Left ventricle myocardium inferior (tissue), 1 donor: ENCODE measurements at places on chromosomes 11 and 22. TPM values are rescaled to one million over a fixed set of nuclear protein-coding genes. Genes with fewer than 3 reads are reported as not detected.

RIBC2 gene
- total RNA-seq, result not detected

TNNI2 gene
- total RNA-seq, result not detected

LUZP2 gene
- total RNA-seq, result not detected

DNA sequence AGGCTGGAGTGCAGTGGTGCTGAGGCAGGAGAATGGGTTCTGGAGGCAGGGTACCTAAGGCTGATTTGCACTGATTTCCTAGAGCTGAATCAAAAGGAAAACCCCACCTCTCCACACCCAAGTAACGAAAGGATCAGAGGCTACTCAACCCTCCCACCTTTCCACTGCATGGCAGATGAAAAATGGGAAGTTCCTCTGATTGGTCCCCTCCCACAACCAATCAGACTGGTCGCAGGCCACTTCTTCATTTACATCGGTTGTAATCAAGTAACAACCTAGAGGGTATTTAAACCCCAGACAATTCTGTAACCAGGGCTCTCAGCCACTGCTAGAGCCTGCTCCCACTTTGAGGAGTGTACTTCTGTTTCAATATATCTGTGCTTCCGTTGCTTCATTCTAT, 18.6 kb upstream of the PARVB start:
- no peak for DNase-seq

DNA sequence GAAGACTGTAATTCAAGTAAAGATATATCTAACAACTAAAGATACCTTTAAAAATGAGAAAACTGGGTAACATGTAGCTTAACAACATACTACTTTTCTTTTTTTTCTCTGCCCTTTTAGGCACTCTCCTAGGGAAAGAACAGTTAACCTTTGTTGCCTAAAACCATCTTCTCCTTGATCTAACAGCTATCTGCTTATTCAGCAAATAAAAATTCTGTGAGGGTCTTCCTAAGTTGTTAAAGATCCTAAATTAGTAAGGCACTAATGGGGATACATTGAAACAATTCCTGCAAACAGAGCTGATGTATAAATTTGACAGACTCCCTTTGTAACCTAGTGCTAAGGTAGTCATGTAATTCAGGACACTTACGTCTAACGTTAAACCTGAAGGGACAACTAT, 39.1 kb downstream of the MTMR2 start:
- DNase-seq, result no peak

GRCh38 chr22:50329236-50329635, 2.4 kb upstream of the DENND6B start:
- DNase-seq, result no peak

- no peak for DNase-seq
Observed at GRCh38 chr22:50674606-50675552, 2.3 kb downstream of the SHANK3 start.
